ENCODE measurements at places on chromosomes 4 and X.

DNA sequence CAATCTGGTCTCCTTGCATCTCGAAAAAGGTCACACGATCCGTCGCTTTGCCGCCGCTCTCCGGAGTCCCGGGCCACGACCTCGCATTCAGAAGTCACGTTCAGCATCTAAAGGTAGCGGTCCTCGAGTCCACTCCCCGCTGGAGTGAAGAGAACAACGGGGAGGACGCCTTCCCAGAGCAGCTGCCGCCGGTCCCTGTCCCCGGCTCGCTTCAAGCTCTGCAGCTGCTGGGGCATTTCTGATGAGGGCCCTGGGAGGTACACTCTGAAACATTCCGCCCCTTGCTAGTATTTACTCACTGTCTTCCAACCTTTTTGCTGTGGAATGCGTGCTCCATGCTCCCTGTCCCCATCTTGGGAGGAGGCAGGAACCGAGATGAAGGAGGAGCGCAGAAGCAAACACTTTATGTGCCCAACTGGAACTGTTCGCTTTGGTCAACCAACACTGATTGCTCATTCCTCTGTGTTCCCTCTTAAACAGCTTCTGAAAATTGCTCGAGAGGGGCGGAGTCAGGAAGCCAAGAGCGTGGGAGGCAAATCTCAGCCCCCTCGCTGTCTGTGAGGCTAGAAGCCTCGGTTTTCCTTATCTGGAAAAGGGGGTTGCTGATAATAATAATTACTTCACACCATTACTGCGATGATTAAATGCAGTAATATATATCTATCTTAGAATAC, 6.4 kb upstream of the VAMP7 start:
- DNase-seq = no peak

- DNase-seq = peak; percentile 68
Measured at GRCh38 chrX:15143050-15143824, 126.6 kb downstream of the ASB9 start.

- no peak for DNase-seq
Measured at GRCh38 chrX:122188751-122189150, 995.3 kb upstream of the GRIA3 start.

DNA sequence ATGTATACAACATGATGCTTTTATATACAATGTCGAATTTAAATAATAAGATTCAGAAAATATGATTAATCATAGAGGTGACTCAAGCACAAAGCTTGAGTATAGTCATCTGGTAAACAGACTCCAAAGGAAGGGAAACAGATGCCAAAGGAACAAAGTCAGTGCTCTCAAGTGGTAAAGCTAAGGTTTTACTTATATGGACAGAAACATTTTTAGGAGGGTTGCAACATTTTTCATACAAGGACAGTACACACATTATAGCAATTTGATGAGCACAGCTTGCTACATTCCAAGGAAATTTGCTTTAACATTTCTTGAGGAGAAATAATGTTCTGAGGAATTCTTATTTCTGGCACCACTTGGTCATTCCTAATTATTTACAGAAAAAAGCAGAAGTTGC, 333.4 kb upstream of the AADAT start:
- DNase-seq = no peak

GRCh38 chrX:123773258-123773988, 40.6 kb upstream of the THOC2 start:
- no peak for DNase-seq

DNA sequence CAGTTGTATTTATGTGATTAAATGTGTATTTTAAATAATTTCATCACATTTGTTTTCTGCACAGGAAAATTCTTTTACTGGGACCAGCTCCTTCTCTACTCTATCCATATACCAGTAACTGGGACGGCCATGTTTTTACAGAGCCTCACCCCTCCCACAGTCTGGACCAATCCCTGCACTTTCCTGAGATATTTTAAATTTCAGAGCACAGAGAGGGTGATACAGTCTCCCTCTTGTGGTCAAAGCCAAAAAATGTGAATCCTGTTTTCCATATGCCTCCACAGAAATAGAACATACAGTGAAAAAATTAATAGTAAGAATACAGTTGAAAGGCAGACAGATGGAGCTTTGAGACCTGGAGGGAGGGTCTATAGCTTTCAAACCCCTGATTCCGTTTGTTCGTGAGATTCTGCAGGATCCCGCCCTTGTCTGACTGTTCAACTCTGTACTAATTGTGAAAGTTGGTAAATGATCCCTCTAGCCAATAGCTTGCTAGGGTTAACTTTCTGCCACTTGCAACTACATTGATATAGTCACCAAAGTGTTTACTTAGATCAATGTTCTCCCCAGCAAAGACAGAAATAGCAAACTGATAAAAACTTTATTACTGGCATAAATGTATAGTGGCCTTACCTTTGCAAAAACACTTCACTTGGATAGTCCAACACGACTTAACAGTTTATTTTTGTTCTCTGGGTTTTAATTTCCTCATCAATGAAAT, 172.2 kb downstream of the PPARGC1A start:
- peak; percentile 3 for DNase-seq

DNA sequence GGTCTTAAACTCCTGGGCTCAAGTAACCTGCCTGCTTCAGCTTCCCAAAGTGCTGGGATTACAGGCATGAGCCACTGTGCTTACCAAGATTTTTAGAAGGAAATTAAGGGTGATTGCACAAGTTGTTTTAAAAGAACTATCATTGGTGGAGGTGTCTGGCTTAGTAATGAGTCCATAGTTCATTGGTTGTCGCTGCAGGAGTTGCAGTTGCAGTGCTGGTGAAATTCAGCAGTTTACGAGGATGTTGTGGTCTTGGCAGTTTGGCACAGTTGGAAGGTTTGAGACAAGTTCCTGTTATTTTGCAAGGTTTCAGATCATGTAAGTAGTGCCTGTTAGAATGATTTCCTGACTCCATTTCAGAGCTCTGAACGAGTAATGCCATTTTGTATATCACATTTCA, 48.1 kb downstream of the RAB40AL start:
- no peak for DNase-seq

Measured in lung microvascular endothelial cell (primary cell).